ENCODE measurements at places on chromosomes 7 and 10.

DNA sequence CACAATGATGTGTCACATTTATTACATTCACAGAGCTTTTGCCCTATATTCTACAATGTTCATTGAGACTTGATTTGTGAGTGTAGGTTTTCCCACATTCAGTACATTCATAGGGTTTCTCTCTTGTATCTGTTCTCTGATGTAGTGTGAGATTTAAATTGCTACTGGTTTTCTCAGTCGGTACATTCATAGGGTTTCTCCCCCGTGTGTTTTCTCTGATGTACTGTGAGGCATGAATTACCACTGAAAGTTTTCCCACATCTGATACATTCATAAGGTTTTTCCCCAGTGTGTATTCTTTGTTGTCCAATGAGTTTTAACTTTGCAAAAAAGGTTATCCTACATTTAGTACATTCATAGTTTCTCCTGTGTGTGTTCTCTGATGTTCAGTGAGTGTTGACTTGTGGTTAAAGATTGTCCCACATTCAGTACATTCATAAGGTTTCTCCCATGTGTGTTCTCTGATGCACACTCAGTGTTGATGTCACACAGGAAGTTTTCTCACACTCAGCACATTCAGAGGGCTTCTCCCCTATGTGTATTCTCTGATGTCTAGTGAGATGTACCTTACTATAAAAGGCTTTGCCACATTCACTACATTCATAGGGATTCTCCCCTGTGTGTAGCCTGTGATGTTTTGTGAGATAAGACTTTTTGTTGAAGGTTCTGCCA, 63.0 kb downstream of the ZNF248 start:
- no peak for DNase-seq

DNA sequence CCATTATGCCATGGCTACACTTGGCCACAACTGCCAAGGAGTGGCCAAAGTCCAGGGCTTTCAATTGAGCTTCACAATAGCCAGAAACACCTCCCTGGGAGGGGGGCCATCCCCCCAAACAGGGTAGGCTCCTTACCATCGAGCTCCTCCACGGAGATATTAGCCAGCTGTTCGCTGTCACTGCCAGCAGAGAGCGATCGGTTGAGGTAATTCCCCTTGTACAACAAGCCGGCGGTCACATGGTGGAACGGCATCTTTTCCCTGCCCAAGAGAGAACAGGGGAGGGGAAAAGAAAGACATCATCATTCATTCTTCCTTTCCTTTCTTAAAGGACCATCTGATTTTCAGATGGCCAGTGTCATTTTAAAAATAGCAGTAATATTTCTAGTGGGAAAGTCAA, 133.6 kb downstream of the CALN1 start:
- DNase-seq, result no peak

DNA sequence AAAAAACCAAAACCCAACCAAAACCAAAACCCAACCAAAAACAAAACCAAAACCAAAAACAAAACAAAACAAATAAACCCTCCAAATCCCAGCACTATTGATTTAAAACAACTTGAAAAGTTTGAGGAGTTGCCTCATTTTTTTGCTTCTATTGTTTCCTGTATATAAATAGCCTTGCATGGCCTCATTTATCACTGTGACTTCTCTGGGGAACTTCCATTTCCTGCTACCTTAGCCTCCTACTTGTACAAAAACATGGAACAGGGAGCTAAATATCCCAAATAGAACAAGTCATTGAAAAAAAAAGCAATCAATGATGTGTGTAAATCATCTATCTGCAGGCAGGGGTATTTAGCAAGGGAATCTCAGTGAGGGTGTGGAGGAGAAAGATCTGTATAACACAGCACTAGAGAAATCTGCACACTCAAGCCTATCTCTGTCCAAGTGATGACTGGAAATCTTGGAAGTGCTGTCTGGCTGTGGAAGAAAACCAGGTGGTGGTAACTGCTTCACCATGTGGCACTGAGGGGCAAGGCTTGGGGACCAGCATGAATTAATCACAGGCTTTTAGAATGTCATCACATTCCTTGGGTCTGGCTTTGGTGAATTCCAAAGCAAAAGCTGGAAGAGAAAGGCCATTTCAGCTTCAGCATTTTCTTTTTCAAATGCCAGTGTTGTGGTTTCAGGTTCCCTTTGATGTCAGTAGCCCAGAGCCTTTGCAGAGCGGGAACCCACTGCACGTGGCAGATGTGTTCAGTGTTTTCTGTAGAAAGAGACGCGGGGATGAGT, 349.5 kb upstream of the ZNF32 start:
- no peak for DNase-seq

DNA sequence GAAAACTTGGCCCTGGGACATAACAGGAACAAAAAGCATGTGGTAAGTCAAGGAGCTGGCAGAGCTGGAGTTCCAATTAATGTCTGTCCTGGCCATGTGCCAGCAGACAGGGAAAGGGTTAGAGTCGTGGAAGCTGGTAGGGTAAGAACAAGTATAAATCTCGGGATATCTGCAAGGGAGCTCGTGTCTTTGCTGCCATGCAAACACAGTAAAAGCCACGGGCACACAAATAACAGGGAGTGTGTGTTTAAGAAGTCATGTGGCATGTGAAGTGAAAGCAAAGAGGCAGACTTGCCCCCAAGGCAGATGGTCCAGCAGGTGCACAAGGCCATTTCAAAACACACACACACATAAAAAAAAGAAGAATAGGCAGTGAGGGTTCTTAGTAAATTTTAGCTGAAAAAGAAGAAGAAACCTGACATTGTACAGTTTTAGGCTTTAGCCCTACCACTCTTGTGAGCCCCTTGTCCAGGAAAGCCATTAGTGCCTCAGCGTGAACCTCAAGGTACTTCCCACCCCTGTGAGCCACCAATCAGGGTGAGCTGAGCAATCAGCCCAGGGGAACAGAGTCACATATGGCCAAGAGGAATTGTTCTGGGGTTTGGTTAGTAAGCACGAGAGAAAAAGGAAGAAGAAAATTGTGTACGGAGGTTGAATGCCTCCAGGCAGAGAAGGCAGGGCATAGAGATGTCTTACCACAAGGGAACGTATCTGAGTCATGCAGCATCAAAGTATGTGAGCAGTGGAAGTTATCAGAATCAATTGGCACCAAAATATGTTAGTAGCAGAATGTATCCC, 32.8 kb upstream of the ARHGAP12 start:
- no peak for DNase-seq

Measured in nucleus accumbens (tissue), 56 donors.